DMS79 (cell line): ENCODE measurements at places on chromosomes 1 and 21.

GRCh38 chr1:104238991-104239390 is 489.3 kb downstream of the AMY1C start:
- peak; percentile 38 for DNase-seq

- DNase-seq, result no peak
Measured at GRCh38 chr21:40792691-40793456, 54.1 kb downstream of the DSCAM start.

- DNase-seq, result no peak
Measured at GRCh38 chr1:184472136-184472535, 85.3 kb downstream of the C1orf21 start.

- DNase-seq, result no peak
Measured at GRCh38 chr1:22450351-22451021, 1.2 kb upstream of the ZBTB40 start.

- no peak for DNase-seq
Measured at GRCh38 chr1:235100194-235100772, 28.4 kb downstream of the TOMM20 start.

- no peak for DNase-seq
Measured at GRCh38 chr1:109277434-109278204, 5.3 kb downstream of the PSRC1 start.
